ENCODE measurements at places on chromosomes 7 and 10. TPM values are rescaled to one million over a fixed set of nuclear protein-coding genes. Genes with fewer than 3 reads are reported as not detected.

Gene RBM20
- total RNA-seq, result 0.16 TPM

Gene HGF
- 1.4 TPM for total RNA-seq

GRCh38 chr7:115128154-115128553 lies 206.3 kb downstream of the MDFIC start:
- DNase-seq, result no peak
- H3K4me3 ChIP-seq, result no peak overlapping the region
- no peaks in the 10 kb centered on the region for H3K4me1 ChIP-seq
- no peaks in the 10 kb centered on the region for H3K36me3 ChIP-seq

DNA sequence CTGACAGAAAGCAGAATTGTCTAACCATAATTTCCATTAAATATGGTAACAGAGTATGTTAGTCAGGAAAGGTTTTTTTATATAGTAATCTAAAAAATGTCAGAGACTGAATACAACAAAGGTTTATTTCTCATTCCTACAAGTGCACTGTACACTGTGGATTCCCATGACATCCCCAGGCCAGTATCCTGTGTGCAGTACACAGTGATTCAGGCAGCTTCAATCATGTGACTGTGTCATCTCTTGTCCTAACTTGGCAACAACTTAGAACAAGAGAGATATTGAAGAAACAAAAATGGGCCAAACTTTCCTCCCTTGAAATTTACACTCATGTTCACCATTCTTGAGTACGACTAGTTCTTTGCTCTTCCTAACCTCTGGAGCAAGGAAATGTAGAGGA lies 189.8 kb upstream of the SEMA3A start:
- no peaks in the 10 kb centered on the region for H3K36me3 ChIP-seq
- no peaks in the 10 kb centered on the region for H3K27me3 ChIP-seq
- H3K4me1 ChIP-seq, result no peaks in the 10 kb centered on the region
- H3K27ac ChIP-seq, result no peak overlapping the region
- H3K4me3 ChIP-seq, result no peak overlapping the region

GRCh38 chr7:157004521-157005455 lies 5.7 kb downstream of the MNX1 start:
- DNase-seq, result no peak
- H3K4me1 ChIP-seq, result peaks cover 14% of the 10 kb centered on the region
- H3K27me3 ChIP-seq, result peaks cover 7% of the 10 kb centered on the region
- H3K4me3 ChIP-seq, result no peak overlapping the region

- H3K4me3 ChIP-seq, result no peak overlapping the region
- DNase-seq, result no peak
- H3K27me3 ChIP-seq, result no peaks in the 10 kb centered on the region
- H3K27ac ChIP-seq, result no peak overlapping the region
Observed at GRCh38 chr10:17286562-17287550, 58.8 kb downstream of the VIM start.

DNA sequence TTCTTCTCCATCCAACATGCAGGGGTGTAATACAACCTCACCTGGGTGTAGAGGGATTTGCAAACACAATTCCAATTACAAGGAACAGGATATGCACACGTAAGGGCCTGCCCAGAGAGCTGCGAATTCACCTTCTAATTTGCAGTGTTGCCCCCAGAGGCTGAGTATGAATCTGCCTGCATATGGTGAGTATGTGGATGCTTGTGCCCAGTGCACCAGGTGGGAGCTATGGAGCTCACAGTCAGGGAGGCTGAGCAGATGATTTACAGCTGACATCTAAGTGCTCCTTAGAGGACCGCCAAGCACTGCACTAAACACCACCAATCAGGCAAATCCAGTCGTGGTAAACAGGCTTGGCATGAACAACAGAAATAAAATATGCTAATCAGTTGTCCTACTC lies 132.0 kb downstream of the RELN start:
- H3K4me1 ChIP-seq, result no peaks in the 10 kb centered on the region
- no peak overlapping the region for H3K4me3 ChIP-seq
- no peaks in the 10 kb centered on the region for H3K27me3 ChIP-seq
- H3K27ac ChIP-seq, result no peak overlapping the region
- no peaks in the 10 kb centered on the region for H3K36me3 ChIP-seq
- no peak for DNase-seq

GRCh38 chr7:158316466-158317031 lies 271.1 kb downstream of the PTPRN2 start:
- no peaks in the 10 kb centered on the region for H3K27me3 ChIP-seq
- H3K4me1 ChIP-seq, result no peaks in the 10 kb centered on the region
- no peak for DNase-seq
- H3K36me3 ChIP-seq, result no peaks in the 10 kb centered on the region
- no peak overlapping the region for H3K4me3 ChIP-seq

Gene SRRM3
- not detected for total RNA-seq

Gene ATOH7
- not detected for total RNA-seq

Gene ANKRD30A
- not detected for total RNA-seq

DNA sequence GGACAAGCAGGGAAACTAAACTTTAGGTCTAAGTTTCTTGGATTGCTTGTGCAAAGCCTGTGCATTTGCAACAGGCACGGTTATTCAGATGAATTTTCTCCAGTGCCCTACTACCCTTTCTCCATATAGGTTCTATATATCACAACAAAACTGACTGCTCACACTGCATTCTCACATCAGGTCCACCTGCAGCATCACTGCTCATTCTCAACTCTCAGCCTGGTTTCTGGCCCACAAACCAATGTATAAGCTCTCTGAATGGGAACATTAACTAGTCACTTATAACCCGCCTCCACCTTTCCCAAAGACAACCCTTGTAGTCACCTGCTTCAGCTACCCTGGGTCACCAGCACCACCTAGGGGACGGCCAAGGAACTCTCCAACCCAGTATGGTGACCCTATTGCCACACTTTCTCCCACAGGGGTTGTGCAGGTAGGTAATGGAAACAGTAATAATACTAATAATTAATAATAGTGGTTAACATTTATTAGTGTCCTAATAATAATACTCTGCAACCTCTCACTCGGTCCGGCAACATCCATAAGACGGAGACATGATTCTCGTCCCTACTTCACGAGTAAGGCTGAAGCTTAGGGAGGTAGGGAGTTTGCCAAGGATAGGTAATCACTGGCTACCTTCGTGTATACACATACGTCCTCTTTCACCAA lies 97.3 kb downstream of the CLEC2L start:
- no peak overlapping the region for H3K27ac ChIP-seq
- H3K27me3 ChIP-seq, result no peaks in the 10 kb centered on the region
- H3K36me3 ChIP-seq, result no peaks in the 10 kb centered on the region
- no peaks in the 10 kb centered on the region for H3K4me1 ChIP-seq
- no peak overlapping the region for H3K4me3 ChIP-seq

Gene C7orf57
- not detected for total RNA-seq

GRCh38 chr7:45223728-45224630 lies 66.4 kb downstream of the RAMP3 start:
- no peaks in the 10 kb centered on the region for H3K27me3 ChIP-seq
- no peak for DNase-seq
- no peak overlapping the region for H3K27ac ChIP-seq
- H3K4me1 ChIP-seq, result no peaks in the 10 kb centered on the region
- H3K36me3 ChIP-seq, result no peaks in the 10 kb centered on the region

Gene GBX1
- not detected for total RNA-seq

Data from naive thymus-derived CD4-positive, alpha-beta T cell (primary cell).